GDM1 (cell line): ENCODE measurements at places on chromosomes 13 and 19.

DNA sequence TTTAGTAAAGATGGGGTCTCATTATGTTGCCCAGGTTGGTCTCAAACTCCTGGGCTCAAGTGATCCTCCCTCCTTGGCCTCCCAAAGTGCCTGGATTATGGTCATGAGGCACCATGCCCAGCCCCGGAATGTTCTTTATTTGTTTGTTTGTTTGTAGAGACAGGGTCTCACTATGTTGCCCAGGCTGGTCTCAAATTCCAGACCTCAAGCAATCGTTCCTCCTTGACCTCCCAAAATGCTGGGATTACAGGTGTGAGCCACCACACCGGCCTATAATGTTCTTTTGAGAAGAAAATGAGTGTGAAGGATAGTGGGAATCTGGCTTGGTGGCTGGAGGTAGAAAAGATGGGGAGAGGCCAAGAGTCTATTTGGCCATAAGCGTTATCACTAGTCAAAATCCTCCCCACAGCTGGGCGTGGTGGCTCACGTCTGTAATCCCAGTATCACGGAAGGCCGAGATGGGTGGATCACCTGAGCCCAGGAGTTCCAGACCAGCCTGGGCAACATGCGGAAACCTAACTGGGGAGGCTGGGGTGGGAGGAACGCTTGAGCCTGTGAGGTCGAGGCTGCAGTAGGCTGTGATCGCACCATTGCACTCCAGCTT lies 5.2 kb upstream of the BBC3 start:
- DNase-seq: no peak

DNA sequence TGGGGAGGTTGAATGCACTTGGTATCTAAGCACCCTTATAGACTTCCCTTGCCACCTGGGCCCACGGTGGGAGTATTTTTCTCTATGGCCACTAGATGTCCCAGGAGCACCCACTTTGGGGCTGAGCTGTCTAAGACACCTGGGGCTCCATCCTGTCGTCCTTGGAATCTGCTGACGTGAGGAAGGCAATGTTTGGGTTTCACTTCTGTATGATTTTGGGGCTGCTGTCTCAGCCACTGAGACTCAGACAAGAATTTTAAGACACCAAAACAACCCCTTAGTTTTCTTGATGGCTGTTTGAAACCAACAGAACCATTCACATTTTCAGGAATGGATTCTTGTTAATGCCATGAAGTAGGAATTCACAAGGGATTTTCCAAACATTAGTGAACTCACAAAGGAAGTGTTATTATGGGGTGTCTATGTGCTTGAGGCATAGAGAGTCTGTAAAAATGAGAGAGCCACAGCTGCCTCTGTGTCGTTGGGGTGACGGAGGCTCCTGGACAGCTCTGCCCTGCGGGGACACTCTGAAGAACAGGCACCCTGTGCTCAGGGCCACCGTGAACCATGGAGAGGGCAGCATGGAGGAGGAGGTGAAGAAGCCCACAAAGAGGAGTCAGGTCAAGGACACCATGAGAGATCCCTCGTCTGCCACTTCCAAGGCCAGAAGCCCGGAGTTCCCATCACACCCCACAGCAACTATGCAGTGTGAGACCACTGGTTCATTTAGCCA lies 106.8 kb upstream of the SPATA13 start:
- peak; percentile 67 for DNase-seq

- no peak for DNase-seq
Measured at GRCh38 chr13:32086366-32086765, 54.8 kb downstream of the FRY start.

- DNase-seq: no peak
Measured at GRCh38 chr13:60369242-60369641, 27.8 kb upstream of the TDRD3 start.

DNA sequence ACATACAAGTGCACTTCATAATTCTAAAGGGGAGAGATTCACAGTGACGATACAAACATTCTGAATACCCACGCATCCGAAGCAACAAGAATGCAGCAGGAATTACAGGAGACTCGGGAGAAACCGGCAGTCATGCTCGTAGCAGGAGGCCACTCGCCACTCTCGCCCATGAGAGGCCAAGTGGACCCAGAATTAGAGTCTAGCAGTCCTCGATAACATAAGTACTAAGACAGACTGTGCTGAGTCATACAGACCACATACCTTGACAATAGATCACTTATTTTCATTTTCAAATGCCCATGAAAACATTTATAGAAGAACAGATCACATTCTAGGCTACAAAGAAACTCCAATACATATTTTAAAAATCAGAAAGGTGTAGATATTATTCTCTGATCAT lies 299.1 kb upstream of the TSHZ3 start:
- DNase-seq: no peak

DNA sequence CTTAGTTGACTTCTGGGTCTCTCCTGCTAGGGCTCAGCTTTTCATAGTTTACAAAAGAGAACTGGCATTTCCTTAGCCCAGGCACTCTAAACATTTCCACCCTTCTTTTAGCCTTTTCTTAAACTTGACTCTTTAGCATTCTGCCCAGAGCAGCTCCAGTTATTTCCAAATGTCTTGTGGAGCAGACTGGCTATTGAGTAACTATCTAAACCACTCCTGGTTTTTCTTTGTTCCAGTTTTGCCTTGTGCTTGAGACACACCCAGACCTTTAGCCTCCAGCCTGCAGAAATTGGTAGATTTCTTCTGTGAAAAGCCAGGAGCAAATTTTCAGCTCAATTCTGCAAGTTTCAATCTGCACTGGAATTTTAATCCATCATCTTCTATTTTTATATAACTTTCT lies 1813.1 kb downstream of the OLFM4 start:
- DNase-seq: no peak

- no peak for DNase-seq
Measured at GRCh38 chr13:79297128-79297527, 108.9 kb downstream of the RBM26 start.

- DNase-seq: no peak
Measured at GRCh38 chr19:5717215-5717935, 2.6 kb downstream of the LONP1 start.

DNA sequence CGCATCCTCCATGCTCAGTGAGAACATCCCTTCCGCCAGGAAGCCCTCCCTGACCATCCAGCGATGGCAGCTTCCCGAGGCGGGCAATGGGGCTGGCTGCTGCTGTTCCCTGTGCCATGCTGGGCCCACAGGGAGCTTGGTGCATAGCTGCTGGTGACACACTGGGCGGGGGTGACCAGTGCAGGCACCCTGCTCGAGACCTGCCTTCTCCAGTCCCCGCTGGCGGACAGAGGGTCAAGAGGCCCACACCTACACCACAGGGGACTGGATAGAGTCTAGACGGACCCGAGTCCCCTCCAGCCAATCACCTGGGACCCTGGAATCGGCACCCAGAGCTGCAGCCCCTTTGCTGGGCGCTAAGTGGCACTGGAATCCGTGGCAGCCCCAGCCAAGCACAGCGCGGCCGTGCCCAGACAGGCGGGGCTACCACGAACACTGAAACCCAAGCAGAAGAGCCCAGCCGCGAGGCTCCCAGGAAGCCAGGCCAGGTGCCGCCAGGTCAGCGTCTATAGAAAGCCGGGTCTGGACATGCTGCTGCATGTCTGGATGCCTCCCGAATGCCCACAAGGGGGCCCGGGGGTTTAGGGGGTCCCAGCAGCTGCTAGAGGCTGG lies 9.0 kb upstream of the TBXA2R start:
- DNase-seq: no peak

- DNase-seq: no peak
Measured at GRCh38 chr19:50475736-50476223, 527 bp upstream of the EMC10 start.
